ENCODE measurements at places on chromosomes 11 and 22.

GRCh38 chr11:11997049-11997322 lies 11.4 kb downstream of the DKK3 start:
- DNase-seq = no peak

DNA sequence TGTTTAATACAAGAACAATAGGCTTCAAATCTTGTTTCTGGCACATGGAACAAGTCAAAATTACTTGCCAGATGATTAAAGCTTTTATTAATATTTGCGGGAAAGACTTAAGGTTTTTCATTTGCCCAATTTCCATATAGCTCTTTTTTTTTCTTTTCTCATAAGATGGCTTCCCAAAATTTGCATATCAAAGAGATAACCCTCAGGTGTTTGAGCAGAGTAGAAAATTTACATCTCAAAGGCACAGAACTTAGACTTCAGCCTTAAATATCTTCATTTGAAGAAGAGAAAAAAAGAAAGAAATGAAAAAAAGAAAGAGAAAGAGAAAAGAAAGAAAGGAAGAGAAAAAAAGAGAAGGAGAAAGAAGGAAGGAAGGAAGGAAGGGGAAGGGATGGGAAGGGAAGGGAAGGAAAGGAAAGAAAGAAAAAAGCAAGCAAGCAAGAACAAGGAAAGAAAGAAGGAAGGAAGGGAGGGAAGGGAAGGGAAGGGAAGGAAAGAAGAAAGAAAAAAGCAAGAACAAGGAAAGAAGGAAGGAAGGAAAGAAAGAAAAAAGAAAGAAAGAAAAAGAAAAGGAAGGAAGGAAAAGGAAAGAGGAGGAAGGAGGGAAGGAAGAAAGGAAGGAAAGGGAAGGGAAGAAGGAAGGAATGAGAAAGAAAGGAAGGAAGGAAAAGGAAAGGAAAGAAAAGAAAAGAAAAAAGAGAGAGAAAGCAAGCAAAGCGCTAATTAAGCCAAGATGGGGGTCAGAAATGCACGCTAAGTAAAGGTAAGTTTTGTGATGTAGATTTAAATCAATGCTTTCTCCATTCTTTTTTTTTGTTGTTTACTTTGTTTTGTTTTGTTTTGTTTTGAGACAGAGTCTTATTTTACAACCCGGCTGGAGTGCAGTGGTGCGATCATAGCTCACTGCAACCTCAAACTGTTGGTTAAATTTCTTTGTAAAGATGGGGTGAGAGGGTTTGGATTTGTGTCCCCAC lies 20.2 kb upstream of the IFITM3 start:
- DNase-seq = no peak

DNA sequence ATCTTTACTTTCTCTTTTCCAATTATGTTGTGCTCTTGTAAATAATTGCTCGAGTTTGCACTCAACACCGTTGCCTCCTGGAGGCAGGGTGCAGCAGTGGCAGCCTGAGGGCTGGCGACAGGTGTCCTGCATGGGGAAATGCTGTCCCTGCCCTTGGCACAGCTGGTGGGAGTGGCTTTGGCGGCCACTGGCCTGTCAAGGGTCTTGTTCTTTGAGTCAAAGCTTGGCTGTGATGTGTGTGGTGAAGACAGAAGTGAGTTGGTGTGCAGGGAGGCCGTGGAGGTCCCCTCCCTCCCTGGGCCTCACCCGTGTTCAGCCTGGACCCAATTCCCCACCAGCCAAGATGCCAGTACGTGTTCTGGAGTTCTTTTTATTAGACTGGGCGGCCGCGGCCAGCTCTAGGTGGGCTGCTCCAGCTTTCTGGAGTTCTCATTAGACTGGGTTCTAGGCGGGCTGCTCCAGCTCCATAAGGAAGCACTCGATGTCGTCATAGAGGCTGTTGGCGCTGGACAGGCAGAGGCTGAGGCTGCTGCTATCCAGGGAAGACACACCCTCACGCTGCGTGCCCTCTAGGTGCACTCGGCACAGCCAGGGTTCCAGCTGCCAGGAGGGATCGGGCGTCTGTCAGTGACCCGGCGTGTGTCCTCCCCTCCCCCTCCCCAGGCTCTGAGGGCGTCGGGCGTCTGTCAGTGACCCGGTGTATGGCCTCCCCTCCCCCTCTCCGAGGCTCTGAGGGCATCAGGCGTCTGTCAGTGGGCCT lies 3.4 kb downstream of the IRF7 start:
- DNase-seq = no peak

GRCh38 chr11:113001709-113002108 lies 40.5 kb downstream of the NCAM1 start:
- DNase-seq = no peak

DNA sequence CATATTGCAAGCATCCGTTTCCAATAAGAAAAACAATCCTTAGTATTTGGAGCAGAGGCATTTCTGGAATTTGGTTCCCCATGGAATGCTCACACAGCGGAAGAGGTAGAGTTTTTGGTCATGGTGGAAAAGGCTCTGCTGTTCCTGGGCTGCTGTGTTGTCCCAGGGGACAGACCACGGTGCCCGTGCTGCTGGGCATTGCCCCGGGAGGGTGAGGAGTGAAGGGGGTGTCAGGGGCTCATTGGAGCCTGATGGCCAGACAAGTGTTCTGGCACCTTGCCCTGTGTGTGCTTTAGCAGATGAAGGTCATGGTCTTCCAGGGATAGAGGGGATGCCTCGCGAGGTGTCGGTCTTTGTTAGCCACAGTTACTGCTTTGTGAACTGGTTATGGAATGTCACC lies 61.2 kb downstream of the MPPED1 start:
- DNase-seq = no peak

GRCh38 chr11:114026355-114026754 lies 33.2 kb upstream of the ZBTB16 start:
- no peak for DNase-seq

- DNase-seq = no peak
Observed at GRCh38 chr11:16897470-16898061, 116.6 kb downstream of the PLEKHA7 start.

DNA sequence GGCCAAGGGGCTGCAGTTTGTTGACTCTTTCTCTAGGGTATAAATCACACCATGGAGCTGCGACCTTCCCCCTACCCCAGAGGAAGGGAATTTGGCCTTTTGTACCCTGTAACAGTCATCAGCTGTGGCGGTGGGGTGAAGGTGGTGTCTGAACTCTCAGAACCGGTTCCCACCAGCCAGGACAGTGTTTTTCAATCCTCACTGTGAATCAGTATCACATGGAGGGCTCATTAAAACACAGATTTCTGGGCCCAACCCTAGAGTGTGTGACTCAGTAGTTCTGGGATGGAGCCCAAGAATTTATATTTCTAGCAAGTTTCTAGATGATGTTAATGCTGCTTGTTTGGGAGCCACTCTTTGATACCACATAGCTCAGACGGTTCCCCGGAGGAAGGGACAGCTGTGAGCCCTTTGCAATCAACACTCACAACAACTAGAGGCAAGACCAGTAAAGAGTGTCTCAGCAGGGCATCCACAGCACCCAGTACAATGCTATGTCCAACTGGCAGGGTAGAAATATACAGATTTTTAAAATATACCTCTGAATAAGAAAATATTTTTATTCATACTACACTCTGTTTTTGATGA lies 43.9 kb upstream of the FAT3 start:
- no peak for DNase-seq

- no peak for DNase-seq
Observed at GRCh38 chr22:44816141-44816540, 63.8 kb downstream of the ARHGAP8 start.

GRCh38 chr11:15638386-15638787 lies 523.7 kb downstream of the INSC start:
- DNase-seq = no peak

- DNase-seq = no peak
Observed at GRCh38 chr11:78427615-78428265, 10.1 kb upstream of the GAB2 start.

DNA sequence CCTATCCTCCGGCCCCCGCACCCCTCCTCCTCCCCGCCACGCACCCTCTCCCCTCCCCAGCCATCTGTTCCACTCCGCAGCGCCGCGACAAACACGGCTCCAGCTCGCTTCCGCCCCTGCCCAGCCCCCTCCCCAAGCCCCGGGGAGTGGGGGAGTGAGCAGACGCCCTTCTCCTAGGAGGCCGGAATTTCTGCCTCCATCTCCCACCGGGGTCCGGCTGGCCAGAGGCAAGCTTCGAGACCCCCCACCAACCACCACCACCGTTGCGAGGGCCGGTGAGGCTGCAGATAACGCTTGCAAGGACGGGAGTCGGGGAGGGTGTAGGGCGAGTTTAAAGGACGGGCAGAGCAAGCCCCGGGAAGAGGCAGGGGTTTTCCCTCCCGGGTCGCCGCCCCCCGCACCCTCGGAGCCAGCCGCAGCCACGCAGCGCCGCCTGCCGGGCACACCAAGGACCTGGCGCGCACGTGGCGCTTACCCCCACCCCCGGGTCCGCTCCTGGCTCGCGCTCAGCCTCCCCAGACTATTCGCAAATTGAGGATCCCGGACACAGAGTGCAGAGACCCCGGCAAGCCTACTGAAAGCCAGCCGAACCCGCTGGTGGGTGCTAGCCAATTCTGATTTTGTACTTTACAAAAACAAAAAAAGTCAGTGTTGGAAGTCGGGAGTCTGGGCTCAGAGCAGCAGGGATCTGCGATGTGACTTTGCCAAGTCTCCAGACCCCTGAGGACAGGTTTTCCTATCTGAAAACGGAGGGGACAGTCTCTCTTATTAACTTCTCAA lies 22.6 kb downstream of the RTN4RL2 start:
- DNase-seq = peak; percentile 84

- no peak for DNase-seq
Observed at GRCh38 chr11:61133956-61134662, 27.1 kb downstream of the VPS37C start.

- DNase-seq = no peak
Observed at GRCh38 chr11:17560281-17561110, 13.4 kb downstream of the OTOG start.

DNA sequence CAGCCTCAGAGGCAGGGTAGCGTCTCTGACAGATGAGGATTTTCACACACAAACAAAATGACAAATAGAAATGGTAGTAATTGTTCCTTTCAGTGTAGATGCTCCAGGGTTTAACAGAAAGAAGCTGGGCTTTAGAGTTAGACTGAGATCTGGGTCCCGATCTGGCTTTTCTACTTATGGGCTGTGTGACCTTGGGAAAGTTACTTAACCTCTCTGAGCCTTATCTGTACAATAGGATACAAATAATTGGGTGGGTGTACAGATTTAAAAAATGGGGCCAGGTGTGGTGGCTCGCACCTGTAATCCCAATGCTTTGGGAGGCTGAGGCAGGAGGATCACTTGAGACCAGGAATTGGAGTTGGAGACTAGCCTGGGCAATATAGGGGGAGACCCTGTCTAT lies 204.9 kb downstream of the CEP164 start:
- no peak for DNase-seq

GRCh38 chr22:26679003-26679629 lies 21.7 kb downstream of the MIAT start:
- DNase-seq = peak; percentile 83

GRCh38 chr22:49589301-49589700 lies 238.4 kb downstream of the BRD1 start:
- no peak for DNase-seq

DNA sequence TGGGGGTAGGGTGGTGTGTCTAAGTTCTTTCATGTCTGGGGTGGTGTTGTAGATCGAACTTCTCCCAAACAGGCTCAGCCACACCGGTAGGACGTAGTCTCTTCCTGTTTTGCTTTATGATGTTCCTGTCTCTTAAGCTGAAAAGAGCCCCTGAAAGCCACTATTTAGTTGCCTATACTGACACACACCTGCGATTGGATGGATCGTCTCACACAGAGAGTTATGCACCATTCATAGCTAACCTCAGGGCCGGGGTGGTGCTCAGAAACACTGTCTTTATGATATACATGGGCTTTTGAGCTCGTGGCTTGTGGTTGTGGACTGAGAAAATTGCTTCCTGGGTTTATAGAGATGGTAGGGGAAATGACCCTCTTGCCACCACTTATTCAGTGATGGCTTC lies 137.6 kb downstream of the TEAD1 start:
- no peak for DNase-seq

- DNase-seq = no peak
Observed at GRCh38 chr11:117722082-117722481, 74.9 kb downstream of the DSCAML1 start.

DNA sequence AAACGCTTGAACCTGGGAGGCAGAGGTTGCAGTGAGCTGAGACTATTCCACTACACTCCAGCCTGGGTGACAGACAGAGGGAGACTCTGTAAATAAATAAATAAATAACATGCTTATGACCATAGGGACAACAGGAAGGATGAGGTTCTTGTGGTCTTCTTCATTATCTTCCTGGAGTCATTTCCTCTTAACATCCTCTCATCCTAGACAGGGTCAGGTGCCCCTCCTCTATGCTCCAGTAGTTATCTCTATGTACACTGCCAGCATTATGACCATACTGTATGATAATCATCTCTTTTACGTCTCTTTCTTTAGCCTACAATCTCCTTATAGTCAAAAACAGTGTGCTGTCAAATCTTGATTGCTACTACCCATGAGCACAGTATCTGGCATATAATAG lies 17.7 kb downstream of the RAB30 start:
- no peak for DNase-seq

DNA sequence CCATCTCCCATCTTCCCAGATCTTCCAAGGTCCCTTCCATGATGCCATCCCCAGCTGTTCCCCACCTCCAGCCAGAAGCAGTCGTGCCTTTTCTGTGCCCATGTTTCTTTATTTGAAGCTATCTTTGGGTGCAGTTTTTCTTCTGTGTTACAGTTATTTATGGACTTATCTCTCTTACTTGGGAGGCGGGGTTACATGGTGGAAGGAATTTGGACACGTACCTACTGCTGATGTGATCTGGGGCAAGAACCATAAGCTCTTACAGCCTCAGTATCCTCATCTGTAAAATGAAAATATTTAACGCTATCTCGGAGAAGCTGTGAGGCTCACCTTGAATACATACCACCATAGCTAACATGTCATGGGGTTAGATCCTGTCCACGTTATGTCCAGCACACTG lies 98.9 kb downstream of the ZBTB16 start:
- no peak for DNase-seq

- no peak for DNase-seq
Observed at GRCh38 chr11:26649884-26650283, 72.0 kb downstream of the SLC5A12 start.

DNA sequence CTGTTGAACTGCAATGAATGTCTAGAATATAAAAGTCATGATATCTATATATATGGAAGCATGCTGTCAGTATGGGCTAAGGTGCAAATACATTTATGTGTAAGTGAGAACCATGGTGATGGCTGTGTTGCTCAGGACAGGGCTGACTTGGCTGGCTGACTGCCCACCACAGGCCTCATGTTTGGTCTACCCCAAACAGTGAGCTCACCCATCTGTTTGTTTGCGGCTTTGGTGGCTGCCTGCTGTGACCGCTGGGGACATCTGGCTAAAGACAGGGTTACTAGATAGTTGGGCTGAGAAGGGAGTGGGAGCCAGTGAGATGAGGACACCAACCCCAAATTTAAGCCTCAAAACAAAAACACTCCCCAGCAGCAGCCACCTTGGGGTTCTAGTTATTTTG lies 6.3 kb downstream of the CD44 start:
- peak; percentile 68 for DNase-seq

DNA sequence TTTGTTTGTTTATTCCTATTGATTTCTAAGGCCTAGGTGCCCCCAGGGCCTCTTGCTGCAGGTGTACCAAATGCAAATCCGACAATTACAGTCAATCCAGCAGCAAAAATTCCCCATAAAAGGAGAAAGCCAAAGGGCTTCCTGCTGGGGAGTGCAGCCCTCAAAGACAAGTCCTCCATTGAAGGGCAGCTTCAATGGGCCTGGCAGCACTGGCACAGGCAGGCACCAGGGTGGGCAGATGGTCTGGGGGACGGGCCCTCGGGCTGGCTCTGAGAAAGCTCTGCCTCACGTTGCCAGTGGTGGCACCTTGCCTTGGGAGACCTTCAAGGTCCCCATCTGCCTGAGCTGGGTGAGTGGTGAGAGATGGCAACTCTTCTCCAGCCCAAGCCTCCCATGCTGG lies 128.0 kb downstream of the DSCAML1 start:
- DNase-seq = no peak
